ENCODE measurements at places on chromosomes 12 and 14. TPM values are rescaled to one million over a fixed set of nuclear protein-coding genes. Genes with fewer than 3 reads are reported as not detected.

Gene CCDC177
- not detected for total RNA-seq

Gene FAM186B
- total RNA-seq, result 0.31 TPM

Gene TCL1B
- 0.33 TPM for total RNA-seq

Gene HOXC6
- total RNA-seq, result not detected

Gene CLEC1B
- not detected for total RNA-seq

Gene PTPRR
- total RNA-seq, result not detected

Gene IL26
- total RNA-seq, result not detected

Gene PGF
- not detected for total RNA-seq

Data from naive thymus-derived CD8-positive, alpha-beta T cell (primary cell).